ENCODE measurements at places on chromosomes 6 and 20.

DNA sequence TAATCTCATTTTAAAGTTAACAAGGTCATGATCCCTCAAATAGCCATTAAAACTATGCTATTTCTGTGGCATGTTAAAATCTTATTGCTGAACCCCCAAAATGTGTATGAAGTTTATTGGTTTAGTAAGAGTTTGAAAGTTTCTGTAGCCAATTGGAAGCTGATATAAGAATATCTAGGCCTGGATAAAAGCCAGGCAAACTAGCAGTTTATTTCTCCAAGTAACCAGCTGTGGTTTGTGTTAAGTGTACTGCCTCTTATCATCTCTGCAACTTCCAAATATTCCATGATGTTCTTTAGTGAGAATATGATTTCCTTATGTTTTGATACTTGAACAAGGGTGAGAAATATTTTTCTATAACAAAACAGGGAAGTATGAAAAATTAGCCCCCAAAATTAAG is 76.7 kb downstream of the PRSS35 start:
- H3K27ac ChIP-seq, result no peak overlapping the region
- H3K27me3 ChIP-seq, result no peaks in the 10 kb centered on the region
- no peak for DNase-seq

- no peak overlapping the region for H3K4me3 ChIP-seq
- no peak for DNase-seq
- no peaks in the 10 kb centered on the region for H3K4me1 ChIP-seq
- H3K36me3 ChIP-seq, result no peaks in the 10 kb centered on the region
- no peaks in the 10 kb centered on the region for H3K27me3 ChIP-seq
- H3K27ac ChIP-seq, result no peak overlapping the region
These were observed 622 bp downstream of the APCDD1L start for GRCh38 chr20:58514321-58515232.

GRCh38 chr6:85662251-85662650 is 19.6 kb upstream of the SYNCRIP start:
- H3K36me3 ChIP-seq, result peaks cover 5% of the 10 kb centered on the region
- H3K27me3 ChIP-seq, result no peaks in the 10 kb centered on the region
- DNase-seq, result no peak
- H3K4me1 ChIP-seq, result no peaks in the 10 kb centered on the region
- no peak overlapping the region for H3K4me3 ChIP-seq

DNA sequence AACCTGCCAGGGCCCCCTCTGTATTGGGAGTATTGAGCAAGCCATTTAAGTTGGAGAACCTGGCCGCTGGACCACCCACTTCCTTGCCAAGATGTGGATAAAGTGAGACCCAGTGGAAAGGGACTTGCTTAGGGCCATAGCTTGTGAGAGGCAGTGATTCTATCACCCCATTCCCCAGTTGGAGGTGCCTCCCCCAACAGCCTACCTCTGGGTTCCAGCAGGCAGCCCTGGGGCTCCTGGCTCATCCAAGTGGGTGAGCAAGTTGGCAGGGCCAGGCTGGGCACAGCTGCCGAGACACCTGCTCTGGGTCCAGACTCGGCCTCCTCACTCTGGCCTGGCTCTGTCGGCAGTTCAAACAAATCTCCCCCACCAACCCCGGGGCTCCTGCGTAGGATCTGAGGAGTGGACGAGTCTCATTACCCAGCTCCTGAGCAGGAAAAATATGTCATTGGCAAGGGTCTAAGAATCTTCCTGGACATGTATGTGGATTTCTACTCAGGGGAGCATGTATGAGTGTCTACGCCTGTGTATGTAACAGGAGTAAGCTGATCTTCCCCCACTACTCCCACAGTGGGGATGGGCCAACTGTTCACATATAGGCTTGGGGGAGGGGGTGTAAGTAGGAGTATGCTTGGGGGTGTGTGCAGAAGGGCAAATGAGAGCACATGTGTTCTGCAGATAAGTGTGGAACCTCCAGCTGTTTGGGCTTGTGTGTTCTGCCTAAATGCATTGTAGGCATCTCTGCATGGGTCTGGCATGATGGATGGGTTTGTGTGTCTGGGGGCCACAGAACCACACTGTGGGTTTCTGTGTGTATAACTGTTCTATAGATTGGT is 1.9 kb downstream of the ID1 start:
- H3K4me1 ChIP-seq, result peaks cover 4% of the 10 kb centered on the region
- peak overlapping the region; percentile 59 for H3K27ac ChIP-seq
- no peaks in the 10 kb centered on the region for H3K27me3 ChIP-seq

GRCh38 chr6:124560873-124561567 is 401.2 kb upstream of the RNF217 start:
- no peak overlapping the region for H3K4me3 ChIP-seq
- H3K4me1 ChIP-seq, result no peaks in the 10 kb centered on the region
- H3K36me3 ChIP-seq, result no peaks in the 10 kb centered on the region

GRCh38 chr6:28615955-28616747 is 90.5 kb downstream of the GPX5 start:
- H3K4me1 ChIP-seq, result no peaks in the 10 kb centered on the region
- DNase-seq, result no peak
- no peaks in the 10 kb centered on the region for H3K36me3 ChIP-seq
- no peaks in the 10 kb centered on the region for H3K27me3 ChIP-seq
- no peak overlapping the region for H3K27ac ChIP-seq

- H3K4me3 ChIP-seq, result no peak overlapping the region
- H3K4me1 ChIP-seq, result no peaks in the 10 kb centered on the region
- no peak overlapping the region for H3K27ac ChIP-seq
These were observed 9.1 kb downstream of the RBM38 start for GRCh38 chr20:57400231-57400701.

GRCh38 chr6:129440691-129441090 is 269.3 kb downstream of the ARHGAP18 start:
- no peaks in the 10 kb centered on the region for H3K36me3 ChIP-seq
- no peaks in the 10 kb centered on the region for H3K27me3 ChIP-seq
- no peaks in the 10 kb centered on the region for H3K4me1 ChIP-seq
- H3K27ac ChIP-seq, result no peak overlapping the region

DNA sequence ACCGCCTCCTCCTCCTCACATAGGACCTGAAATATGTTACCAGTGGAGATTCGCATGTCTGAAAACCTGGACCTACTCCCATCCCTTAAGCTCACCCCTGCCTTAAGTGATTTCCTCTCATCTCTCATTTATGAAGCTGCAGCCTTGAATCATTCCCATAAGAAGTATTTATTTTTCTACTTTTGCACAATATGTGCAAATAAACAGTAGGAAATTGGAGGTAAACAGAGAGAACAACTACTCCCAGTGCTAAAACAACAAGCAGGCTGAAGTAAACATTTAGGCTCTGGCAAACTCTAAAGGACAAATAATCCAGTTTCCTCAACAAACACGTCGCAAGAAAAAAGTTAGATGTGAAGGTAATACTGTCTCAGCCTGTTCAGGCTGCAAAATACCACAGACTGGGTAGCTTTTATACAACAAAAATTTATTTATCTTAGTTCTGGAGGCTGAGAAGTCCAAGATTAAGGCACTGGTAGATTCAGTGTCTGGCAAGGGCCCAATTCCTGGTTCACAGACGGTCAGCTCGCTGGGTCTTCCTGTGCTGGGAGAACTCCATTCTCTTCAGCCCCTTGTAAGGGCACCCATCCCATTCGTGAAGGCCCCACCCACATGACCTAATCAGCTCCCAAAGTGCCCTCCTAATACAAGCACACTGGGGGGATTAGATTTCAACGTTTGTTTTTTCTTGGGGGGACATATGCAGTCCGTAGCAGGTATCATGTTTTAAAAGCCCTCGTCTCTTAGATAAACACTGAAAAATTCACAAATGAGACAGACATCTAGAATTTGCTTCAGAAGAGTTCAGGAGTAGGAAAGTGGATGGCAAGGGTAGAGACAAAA is 15.6 kb downstream of the SPATA2 start:
- peaks cover 45% of the 10 kb centered on the region for H3K4me1 ChIP-seq
- no peak overlapping the region for H3K4me3 ChIP-seq
- no peak overlapping the region for H3K27ac ChIP-seq
- H3K27me3 ChIP-seq, result no peaks in the 10 kb centered on the region
- DNase-seq, result peak; percentile 43

GRCh38 chr6:71347119-71347518 is 58.5 kb downstream of the OGFRL1 start:
- no peak overlapping the region for H3K4me3 ChIP-seq
- H3K4me1 ChIP-seq, result peaks cover 10% of the 10 kb centered on the region
- no peak for DNase-seq

DNA sequence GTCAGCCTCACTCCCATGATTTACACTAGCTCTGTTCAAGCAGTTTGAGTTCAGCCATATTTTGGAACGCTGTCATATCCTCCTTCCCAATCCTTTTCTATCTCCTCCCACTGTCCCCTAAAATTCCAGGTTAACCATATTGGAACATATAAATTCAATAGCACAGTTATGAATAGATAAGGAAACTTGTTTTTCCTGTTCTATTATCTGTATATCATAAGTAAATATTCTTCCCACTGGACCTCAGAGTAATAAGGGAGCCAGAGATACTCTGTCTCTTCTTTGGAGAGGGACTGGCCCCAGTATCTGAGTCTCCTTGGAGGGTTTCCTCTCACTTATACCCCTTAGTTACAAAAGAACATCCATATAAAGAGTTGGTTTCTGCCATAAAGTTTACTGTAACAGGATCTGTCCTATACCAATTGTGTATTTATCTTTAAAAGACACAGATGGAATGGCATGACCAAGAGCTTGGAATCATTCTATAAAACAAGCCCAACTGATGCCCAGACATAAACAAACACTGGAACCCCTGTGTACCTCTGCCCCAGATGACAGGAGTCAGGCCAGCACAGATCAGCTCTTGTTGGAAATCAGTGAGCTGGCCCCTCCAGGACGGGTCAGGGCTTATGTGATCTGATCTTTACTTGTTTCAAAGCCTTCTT is 67.1 kb downstream of the EPB41L2 start:
- no peak overlapping the region for H3K4me3 ChIP-seq
- no peaks in the 10 kb centered on the region for H3K27me3 ChIP-seq
- no peak for DNase-seq
- no peaks in the 10 kb centered on the region for H3K36me3 ChIP-seq
- H3K4me1 ChIP-seq, result no peaks in the 10 kb centered on the region

GRCh38 chr20:8798505-8798904 is 270.4 kb upstream of the PLCB4 start:
- H3K4me3 ChIP-seq, result no peak overlapping the region
- H3K27ac ChIP-seq, result no peak overlapping the region
- DNase-seq, result no peak
- no peaks in the 10 kb centered on the region for H3K27me3 ChIP-seq
- H3K36me3 ChIP-seq, result no peaks in the 10 kb centered on the region
- H3K4me1 ChIP-seq, result no peaks in the 10 kb centered on the region

DNA sequence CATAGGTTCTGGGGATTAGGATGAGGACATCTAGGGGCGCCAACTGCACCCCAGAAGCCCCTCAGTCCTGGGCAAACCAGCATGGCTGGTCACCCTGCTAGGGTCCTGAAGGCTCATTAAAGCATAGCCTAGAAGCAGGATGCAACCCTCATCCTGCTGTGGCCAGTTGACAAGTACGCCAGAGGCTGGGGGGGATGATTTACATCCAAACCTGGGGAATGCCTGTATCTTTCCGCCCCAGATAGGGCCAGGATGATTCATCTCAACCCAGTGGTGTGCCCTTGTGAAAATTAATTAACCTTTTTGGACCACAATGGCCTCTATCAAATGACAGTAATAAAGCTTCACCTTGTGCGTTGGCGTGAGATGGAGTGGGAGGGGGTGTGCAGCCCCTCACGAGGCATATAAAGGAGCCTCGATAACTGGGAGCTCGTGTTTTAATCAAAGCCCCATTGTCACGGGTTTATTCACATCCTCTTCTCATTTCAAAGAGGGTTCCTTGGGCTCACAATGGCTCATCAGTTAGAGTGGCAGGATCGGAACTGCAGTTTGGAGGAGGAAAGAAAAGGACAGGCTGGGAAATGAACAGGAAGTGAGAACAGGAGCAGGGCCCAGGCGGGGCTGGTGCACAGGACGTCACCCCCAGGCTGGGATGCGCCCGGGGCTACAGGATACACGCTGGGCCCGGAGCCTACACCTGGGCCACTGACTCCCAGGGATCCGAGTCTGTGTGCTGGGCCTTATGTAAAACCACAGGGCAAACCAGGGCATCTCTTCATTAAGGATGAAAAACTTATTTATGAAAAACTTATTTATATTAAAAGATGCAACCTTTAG is 121.8 kb upstream of the PHACTR3 start:
- H3K27me3 ChIP-seq, result no peaks in the 10 kb centered on the region
- H3K36me3 ChIP-seq, result no peaks in the 10 kb centered on the region
- H3K4me1 ChIP-seq, result no peaks in the 10 kb centered on the region
- H3K4me3 ChIP-seq, result no peak overlapping the region
- H3K27ac ChIP-seq, result no peak overlapping the region

- no peaks in the 10 kb centered on the region for H3K4me1 ChIP-seq
- H3K36me3 ChIP-seq, result no peaks in the 10 kb centered on the region
- peak overlapping the region; percentile 100 for H3K27ac ChIP-seq
- H3K4me3 ChIP-seq, result peak overlapping the region; percentile 82
These were observed 2.1 kb upstream of the HIVEP2 start for GRCh38 chr6:142946924-142947713.

DNA sequence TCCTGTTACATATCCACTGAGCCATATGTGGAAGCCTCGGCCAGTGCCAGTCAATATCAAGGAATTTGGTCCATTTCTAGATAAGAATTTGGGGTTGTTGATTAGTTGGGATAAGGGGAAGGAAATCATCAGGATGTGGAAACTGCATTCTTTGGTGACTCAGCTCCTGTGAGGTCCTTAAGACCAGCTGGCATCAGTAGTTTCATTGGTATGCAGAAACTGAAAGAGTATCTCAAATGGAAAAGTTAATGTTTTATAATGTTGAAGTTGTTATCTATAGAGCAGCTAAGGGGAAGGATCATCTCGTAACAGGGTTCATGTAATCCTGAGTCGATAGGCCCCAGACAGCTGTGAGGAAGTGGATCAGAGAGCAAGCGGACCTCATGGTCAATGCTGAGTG is 87.9 kb upstream of the PRND start:
- H3K27me3 ChIP-seq, result no peaks in the 10 kb centered on the region
- H3K4me1 ChIP-seq, result no peaks in the 10 kb centered on the region
- no peak for DNase-seq
- H3K36me3 ChIP-seq, result no peaks in the 10 kb centered on the region
- H3K27ac ChIP-seq, result no peak overlapping the region
- no peak overlapping the region for H3K4me3 ChIP-seq

GRCh38 chr6:33915134-33915533 is 111.3 kb upstream of the MLN start:
- H3K36me3 ChIP-seq, result no peaks in the 10 kb centered on the region
- no peaks in the 10 kb centered on the region for H3K27me3 ChIP-seq
- no peak overlapping the region for H3K4me3 ChIP-seq
- H3K27ac ChIP-seq, result no peak overlapping the region
- DNase-seq, result no peak

DNA sequence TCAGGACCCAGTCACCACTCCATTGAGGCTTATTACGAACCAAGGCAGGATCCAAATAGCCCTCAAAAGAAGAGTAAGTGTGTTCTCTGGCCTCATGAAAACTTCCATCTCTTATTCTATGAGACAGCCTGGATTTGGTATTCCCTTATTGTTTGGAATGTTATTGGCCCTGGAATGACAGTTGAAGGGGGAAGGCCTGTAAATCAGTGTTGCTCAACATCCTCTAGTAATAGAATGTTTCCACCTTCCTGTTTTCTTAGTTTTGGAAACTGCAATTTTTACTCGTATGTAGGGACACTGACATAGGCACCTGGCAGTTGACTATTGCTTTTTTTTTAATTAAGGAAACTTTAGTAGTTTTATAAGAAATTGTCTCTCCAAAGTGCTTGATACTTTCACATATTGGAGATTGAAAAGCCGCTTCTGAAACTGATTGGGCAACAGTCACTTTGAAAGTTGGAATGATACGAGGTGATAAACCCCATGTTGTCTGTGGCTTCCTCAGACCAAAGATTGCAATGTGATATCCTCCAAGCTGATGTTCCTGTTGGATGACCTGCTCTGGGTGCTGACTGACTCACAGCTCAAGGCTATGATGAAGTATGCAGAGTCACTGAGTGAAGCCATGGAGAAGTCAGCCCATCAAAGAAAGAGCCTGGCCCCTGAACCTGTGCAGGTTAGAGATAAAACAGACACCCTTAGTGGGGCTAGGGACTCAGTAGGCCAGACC is 43.1 kb downstream of the BLTP3A start:
- H3K4me1 ChIP-seq, result no peaks in the 10 kb centered on the region
- no peaks in the 10 kb centered on the region for H3K36me3 ChIP-seq
- no peak for DNase-seq

All from right lobe of liver (tissue), 6 donors.